Left cardiac atrium (tissue), 4 donors: ENCODE measurements at places on chromosomes 12 and 14. TPM values are rescaled to one million over a fixed set of nuclear protein-coding genes. Genes with fewer than 3 reads are reported as not detected.

The ADAM21 gene
- total RNA-seq: 0.10 TPM

The CIDEB gene
- 6.4 TPM for total RNA-seq

The SOX5 gene
- total RNA-seq: 7.6 TPM

The TC2N gene
- total RNA-seq: 9.8 TPM

The DNAJC22 gene
- total RNA-seq: 0.47 TPM

The MEG3 gene
- 24.7 TPM for total RNA-seq

The PRH2 gene
- not detected for total RNA-seq

The BBOF1 gene
- 2.3 TPM for total RNA-seq

The TOMM20L gene
- total RNA-seq: not detected

The MYF6 gene
- not detected for total RNA-seq

The CD163L1 gene
- 6.2 TPM for total RNA-seq

The SLC10A1 gene
- total RNA-seq: not detected

The KLHDC1 gene
- 6.5 TPM for total RNA-seq

The HOXC6 gene
- total RNA-seq: 0.50 TPM

The ADCY4 gene
- 43.9 TPM for total RNA-seq

The ALX1 gene
- total RNA-seq: not detected

The EPYC gene
- not detected for total RNA-seq

The TMEM119 gene
- 4.3 TPM for total RNA-seq

The LBHD2 gene
- 0.47 TPM for total RNA-seq

The SOAT2 gene
- total RNA-seq: not detected

The WBP11 gene
- total RNA-seq: 56.0 TPM

The SERPINA1 gene
- total RNA-seq: 7.1 TPM

The COX8C gene
- total RNA-seq: not detected

The GPR132 gene
- total RNA-seq: 2.1 TPM

The SLC17A8 gene
- total RNA-seq: not detected

The GPR65 gene
- 1.1 TPM for total RNA-seq

The IL23A gene
- not detected for total RNA-seq

The ASB2 gene
- total RNA-seq: 102 TPM

The TTC9 gene
- total RNA-seq: 1.2 TPM

The IL26 gene
- total RNA-seq: not detected

The POTEG gene
- not detected for total RNA-seq
